Skin of body (tissue), 3 donors: ENCODE measurements at places on chromosomes 2 and 18. TPM values are rescaled to one million over a fixed set of nuclear protein-coding genes. Genes with fewer than 3 reads are reported as not detected.

- DNase-seq = no peak
Measured at GRCh38 chr18:59674903-59675270, 22.3 kb downstream of the CCBE1 start.

- no peak for DNase-seq
Measured at GRCh38 chr2:158463496-158464095, 6.8 kb downstream of the PKP4 start.

DNA sequence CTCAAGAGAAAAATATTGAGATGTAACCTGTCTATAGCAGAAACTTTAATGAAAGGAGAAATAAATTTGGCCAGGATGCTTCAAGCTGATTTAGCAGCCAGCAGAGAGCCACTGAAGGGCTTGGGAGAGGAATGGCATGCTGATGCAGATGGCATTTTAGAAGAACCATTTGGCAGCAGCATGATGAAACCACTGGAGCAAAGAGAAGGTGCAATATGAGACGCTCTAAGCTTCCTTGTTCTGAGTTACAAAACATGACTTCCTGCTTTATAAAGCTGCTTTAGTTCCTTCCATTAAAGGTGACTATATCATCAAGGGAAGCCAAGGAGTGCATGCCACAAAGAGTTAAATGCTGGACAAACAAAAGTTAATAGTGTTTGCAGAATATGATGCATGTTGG, 189.7 kb downstream of the PID1 start:
- DNase-seq = no peak

DNA sequence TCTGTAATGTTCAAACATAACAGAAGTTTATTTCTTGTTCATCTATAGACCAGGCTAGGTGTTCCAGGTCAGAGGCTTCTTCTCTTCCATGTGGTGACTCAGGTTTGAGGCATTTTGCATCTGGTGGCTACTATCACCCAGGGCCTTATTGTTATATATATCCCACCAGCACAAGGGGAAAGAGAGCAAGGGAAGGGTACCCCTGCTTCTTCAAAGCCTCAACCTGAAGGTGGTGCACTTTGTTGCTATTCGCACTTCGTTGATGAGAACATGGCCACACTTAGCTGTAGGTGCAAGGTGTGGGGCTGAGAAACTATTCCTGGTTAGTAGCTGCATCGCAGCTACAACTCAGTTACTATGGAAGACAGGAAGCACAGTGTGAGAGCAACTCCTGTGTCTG, 27.4 kb upstream of the SLC3A1 start:
- no peak for DNase-seq

GRCh38 chr18:48904091-48904490, 46.7 kb downstream of the SMAD7 start:
- DNase-seq = no peak

DNA sequence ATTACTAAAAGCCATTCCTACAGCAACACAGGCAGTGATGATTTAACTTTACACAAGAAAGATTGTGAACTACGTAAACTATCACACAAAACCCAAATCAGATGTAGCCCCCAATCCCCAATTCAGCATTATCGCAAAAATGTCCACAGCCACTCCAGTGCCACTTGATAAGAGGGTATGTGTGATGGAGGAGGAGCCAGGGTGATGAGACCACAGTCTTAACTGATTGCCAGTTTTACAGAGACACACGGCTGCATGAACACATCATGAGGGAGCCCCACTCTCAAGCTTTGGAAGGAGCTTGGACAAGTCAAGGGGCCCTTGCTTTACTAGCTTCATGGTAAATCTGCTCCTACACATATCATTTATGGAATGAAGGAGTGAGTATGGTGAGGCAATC, 116.0 kb downstream of the FAM161A start:
- DNase-seq = no peak

DNA sequence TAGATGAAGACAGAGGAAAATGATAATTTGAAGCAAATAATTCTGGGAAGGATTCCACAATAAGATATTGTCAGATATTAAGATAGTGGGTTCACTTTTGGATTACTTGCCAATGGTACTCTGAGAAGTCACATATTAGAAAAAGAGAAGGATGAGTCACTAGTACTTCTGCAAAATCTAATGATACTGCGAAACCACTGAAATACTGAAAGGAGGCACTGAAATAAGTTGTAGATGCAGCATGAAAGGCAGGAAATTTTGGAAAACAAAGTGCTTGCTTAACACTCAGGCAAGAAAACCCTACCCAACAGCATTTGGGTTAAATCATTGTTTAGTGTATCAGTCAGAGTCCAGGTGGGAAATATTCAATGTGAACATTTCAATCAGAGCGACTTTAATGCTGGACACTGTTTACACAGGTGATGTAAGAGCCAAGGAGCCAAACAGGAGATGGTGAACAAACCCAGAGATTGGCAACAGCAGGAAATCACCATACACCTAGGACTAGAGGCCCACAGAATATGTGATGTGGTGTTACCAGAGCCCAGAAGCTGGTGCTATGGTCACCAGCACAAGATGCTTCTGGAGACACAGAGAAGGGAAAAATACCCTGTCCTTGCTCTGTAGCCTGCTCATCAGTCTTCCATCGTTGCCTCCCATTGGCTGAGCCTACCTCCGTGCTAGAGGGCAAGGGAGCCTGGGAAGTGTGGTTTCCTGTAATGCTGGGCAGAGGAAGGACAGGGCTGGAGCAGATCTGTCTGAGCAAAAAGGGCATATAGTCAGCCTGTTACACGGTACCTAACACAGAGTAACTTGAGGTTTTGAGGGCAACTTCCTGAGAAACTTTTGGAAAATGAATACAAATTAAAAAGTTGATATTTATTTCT, 204.7 kb upstream of the ITGA4 start:
- DNase-seq = no peak

DNA sequence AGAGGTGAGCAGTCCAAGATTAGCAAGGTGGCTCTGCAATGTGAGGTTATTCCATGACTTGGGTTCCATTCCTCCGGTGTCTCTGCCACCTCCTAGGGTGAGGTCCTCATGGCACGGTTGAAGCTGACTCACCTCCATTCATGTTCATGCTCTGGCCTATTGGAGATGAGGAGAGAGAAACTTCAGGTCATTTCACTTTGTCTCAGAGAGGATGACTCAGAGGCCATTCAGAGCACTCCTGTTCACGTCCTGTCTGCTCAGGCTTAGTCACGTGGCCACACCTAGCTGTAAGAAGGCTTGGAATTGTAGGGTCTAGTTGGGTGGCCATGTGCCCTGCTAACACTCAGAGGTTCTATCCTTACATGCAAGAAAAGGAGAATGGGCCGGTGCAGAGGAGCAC, 67.5 kb upstream of the MBOAT2 start:
- DNase-seq = no peak

- no peak for DNase-seq
Measured at GRCh38 chr18:65380986-65381385, 369.8 kb upstream of the CDH7 start.

Gene HOXD10
- 1.8 TPM for total RNA-seq

Gene KIF1A
- 0.89 TPM for total RNA-seq

Gene IL1RL1
- 8.7 TPM for total RNA-seq

Gene RNF149
- 76.5 TPM for total RNA-seq

Gene INPP5D
- 7.6 TPM for total RNA-seq

Gene FMNL2
- total RNA-seq = 43.7 TPM

Gene FAM110C
- total RNA-seq = 3.6 TPM
